ENCODE measurements at places on chromosomes 7 and 10. TPM values are rescaled to one million over a fixed set of nuclear protein-coding genes. Genes with fewer than 3 reads are reported as not detected.

DNA sequence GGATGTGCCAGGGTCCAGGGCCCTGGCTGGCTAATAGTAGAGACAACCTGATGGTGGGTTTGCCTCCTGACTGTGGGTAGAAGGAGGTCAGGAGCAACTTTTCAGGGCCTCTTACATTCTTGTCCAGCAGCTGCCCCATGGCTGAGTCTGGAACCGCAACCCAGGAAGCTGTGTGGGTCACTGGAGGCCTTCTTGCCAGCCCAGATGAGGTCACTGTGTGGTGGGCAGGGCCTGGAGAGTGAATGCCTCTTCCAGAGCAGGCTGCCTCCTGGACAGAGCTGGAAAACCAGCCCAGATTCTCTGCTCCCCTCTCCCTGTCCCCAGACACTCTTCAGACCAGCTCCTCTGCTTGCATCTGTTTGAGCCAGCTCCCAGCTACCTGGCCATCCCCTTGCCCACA lies 43.5 kb upstream of the LEP start:
- DNase-seq = no peak

LIPN gene
- total RNA-seq = not detected

DNA sequence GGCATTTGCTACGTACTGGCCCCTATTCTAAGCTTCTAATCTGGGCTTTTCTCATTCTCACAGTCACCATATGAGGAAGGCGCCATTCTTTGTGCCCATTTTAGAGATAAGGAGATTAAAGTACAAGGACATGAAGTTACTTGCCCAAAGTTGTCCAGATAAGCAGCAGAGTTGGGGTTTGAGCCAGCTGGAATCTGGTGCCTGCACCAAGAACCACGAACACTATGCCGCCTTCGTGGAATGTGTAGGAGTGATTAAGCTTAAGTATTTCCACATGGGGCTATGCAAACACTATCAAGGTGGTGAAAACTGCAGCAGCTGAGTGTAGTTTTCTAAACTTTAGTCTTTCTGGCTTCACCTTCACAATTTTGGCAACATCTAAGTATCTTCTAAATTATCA lies 342.7 kb upstream of the ETV1 start:
- DNase-seq = no peak

GRCh38 chr7:90709501-90710465 lies 113.7 kb downstream of the CDK14 start:
- no peak for DNase-seq

- no peak for DNase-seq
Measured at GRCh38 chr10:51729822-51730555, 30.6 kb upstream of the CSTF2T start.

DNA sequence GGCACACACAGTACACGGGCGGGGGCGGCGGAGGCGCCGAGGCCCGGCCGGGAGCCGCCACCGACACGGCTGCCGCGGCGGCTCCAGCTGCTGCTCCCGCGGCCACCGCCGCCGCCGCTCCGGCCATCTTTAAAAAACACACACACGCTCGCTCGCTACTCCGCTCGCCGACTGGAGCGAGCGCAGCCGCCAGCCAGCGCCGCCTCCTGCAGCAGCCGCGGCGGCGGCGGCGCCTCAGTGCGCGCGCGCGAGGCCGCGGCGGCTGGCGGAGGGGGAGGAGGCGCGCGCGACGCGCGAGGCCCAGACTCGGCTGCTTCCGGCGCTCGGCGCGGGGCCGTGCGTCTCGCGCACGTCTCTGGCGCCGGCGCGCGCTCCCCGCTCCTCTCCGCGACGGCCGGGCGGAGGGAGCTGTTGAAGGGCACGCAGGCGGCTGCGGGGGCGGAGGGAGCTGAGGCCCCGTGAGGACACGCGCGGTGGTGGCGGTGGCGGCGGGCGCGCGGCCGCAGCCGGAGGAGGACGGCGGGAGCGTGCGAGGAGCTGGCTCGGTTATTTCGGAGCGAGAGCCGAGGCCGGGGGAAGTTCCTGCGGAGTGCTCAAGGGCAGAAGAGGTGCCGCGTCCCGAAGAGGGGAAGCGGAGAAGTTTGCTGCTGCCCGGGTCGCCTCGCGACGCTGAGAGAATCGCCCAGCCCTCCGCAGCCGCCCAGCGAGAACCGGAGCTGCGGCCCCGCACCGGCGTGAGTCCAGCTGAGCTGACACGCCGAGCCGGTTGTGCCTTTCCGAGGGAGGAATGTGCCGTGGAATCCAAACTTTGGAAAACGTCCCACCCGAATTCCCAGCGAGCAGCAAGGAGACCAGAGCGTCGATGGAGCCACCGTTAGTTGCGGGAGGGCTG lies at the start of gene KDM7A:
TSS of gene KDM7A (minus strand) at position 173 of the 892 bp plus-strand sequence. CDS start at position 127, 46 bp downstream.
- peak; percentile 80 for DNase-seq

GRCh38 chr7:147824671-147825070 lies 765.9 kb upstream of the C7orf33 start:
- no peak for DNase-seq

DNA sequence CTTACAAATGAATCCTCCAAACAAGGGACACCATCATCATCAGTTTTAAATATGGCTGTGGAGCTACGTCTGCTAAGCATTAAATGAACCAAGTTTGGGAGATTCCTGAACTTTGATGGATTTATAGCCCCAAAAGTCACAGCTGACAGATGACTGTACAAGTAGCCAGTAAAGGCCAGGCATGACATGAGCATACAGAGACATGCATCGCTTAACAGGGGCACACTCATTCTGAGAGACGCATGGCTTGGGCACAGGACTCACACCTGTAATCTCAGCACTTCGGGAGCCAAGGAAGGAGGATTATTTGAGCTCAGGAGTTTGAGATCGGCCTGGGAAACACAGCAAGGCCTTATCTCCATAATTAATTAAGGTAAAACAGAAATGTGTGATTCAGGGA lies 166.2 kb downstream of the PARD3 start:
- DNase-seq = no peak

DNA sequence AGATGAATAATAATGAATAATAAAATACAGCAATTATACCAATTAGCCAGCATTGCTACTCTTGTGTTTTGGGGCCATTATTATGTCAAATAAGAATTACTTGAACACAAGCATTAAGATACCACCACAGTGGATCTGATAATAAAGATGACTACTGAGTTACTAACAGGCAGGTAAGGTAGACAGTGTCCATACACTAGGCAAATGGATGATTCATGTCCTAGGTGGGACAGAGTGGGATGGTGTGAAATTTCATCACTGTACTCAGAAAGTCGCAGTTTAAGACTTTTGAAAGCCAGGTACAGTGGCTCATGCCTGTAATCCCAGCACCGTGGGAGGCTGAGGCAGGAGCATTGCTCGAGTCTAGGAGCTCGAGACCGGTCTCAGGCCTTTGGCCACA lies 8.7 kb upstream of the UNC5B start:
- no peak for DNase-seq

- DNase-seq = no peak
Measured at GRCh38 chr7:43856996-43857395, 12.3 kb downstream of the MRPS24 start.

SFRP4 gene
- total RNA-seq = 23.7 TPM

SMO gene
- 10.2 TPM for total RNA-seq

GRCh38 chr10:992467-992866 lies 4.2 kb downstream of the GTPBP4 start:
- no peak for DNase-seq

VAX1 gene
- not detected for total RNA-seq

DNA sequence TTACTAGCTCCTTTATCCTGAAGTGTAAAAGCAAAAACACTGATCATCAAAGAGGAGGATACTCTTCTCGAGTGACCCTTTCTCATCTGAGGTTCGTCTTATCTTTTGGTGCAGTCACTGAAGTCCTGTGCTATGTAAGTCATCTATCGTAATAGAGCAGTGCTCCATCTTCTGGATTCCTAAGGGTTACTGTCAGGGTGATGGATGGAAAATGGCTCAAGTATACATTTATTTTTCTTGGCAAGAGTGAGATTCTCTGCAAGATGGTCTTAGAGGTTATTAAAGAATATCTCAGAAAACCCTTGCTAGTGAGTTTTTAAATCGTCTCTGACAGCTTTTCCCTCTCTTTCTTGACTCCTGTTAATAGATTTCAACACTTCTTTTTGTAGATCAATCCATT lies 12.4 kb downstream of the PRKG1 start:
- DNase-seq = no peak

AHR gene
- 146 TPM for total RNA-seq

GRCh38 chr7:17947620-17948019 lies 7.3 kb upstream of the SNX13 start:
- DNase-seq = no peak

DNA sequence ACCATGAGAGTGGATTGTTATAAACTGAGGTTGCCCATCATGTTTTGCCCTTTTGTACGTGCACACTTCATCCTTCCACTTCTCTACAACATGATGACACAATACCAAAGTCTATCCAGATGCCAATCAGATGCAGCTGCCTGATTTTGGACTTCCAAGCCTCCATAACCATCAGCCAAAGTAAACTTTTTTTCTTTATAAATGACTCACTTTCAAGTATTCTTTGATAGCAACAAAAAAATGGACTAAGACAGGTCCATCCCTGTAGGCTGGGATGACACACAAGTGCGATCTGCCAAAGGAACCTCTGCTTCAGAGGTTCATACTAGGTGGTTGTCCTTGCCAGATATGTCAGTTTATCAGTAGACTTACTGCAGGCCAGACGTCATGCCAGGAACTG lies 320.2 kb upstream of the FZD1 start:
- no peak for DNase-seq

SEMA3D gene
- total RNA-seq = 7.5 TPM

- no peak for DNase-seq
Measured at GRCh38 chr7:124033095-124033806, 384 bp upstream of the TMEM229A start.

DNA sequence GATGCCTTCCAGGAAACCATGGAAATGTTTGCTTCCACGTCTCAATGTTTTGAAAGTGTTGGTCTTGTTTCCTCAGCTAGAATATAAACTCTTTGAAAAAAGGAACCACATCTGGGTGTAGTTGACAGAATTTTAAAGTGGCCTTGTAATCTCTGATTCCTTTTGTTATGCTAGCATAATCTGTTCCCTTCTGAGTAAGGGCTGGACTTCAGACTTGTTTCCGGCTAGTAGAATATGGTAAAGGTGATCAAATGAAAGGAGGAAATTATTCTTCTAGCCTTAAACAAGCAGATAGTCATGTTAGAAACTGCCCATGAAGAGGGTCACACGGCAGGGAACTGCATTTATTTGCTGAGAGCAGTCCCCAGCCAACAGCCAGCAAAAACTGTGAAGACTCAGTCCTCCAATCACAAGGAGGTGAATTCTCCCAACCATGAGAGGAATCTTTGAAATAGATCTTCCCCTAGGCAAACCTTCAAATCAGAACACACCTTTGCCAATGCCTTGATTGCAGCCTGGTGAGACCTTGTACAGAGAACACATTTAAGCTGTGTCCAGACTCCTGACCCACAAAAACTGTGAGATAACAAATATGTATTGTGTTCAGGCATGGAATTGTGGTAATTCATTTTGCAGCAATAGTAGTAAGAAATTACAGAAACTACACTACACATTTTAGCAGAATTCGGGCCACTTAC lies 316.9 kb upstream of the SP8 start:
- DNase-seq = no peak

GRCh38 chr10:113058523-113059370 lies 108.7 kb downstream of the TCF7L2 start:
- no peak for DNase-seq

GRCh38 chr10:43196131-43196980 lies 58.1 kb downstream of the CSGALNACT2 start:
- peak; percentile 15 for DNase-seq

GRCh38 chr7:45178241-45179225 lies 20.9 kb downstream of the RAMP3 start:
- DNase-seq = peak; percentile 10

- no peak for DNase-seq
Measured at GRCh38 chr7:158742065-158742821, 37.6 kb upstream of the NCAPG2 start.

DNA sequence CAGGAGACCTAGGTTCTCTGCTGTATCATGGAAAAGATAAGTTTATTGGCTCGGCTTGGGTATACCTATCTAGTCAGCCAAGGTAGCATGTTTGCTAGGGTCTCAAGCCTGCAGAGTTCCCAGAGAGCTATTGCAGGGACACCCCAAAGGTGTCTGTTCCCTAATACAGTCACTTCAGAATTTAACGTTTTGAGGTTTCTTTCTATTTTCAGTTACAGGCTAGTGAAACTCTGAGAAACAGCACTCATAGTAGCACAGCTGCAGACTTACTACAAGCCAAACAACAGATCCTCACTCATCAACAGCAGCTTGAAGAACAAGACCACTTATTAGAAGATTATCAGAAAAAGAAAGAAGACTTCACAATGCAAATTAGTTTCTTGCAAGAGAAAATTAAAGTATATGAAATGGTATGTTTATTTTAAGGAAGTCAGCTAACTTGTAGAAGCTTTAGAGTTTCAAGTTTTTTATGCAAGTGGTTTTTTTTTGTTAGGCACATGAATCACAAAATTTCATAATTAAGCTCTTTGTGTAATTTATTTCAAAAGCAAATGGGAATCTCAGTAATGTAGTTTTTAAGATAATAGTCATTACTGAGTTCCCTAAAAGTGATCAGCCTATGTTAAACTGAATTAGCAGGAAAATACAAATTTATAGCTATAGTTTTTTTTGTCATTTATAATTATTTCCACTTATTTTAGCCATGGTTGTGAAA lies 54.9 kb downstream of the AKAP9 start:
- DNase-seq = no peak

CPED1 gene
- total RNA-seq = 14.3 TPM

GARIN1A gene
- 3.4 TPM for total RNA-seq

MNX1 gene
- 0.15 TPM for total RNA-seq

NUTM2E gene
- total RNA-seq = not detected

- DNase-seq = no peak
Measured at GRCh38 chr10:58158806-58159205, 108.9 kb downstream of the IPMK start.

CADPS2 gene
- 67.5 TPM for total RNA-seq

HDAC9 gene
- 27.5 TPM for total RNA-seq

SMKR1 gene
- total RNA-seq = not detected

DNA sequence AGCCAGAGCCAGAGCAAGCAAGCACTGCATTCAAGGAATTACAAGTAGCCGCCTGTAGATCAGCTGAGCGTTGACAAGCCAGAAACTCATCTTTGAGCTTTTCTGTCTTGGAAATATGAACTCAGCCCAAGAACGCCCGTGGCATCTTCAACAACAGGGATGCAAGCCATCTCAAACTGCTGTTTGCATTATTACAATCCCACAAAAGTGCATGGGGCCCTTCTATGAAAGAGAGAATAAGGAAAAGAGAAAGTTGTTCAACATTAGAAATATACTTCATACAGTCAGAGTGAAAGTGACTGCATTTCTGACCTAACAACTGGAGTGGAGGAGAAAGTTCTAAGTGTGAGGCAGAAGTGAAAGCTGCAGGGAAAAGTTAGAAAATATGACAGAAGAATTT lies 6.5 kb downstream of the SGCE start:
- DNase-seq = no peak

PAOX gene
- total RNA-seq = 8.6 TPM
